Effector memory CD4-positive, alpha-beta T cell (primary cell): ENCODE measurements at places on chromosomes 7 and 10.

- no peak for DNase-seq
Observed at GRCh38 chr10:71683301-71683700, 36.3 kb downstream of the C10orf105 start.

DNA sequence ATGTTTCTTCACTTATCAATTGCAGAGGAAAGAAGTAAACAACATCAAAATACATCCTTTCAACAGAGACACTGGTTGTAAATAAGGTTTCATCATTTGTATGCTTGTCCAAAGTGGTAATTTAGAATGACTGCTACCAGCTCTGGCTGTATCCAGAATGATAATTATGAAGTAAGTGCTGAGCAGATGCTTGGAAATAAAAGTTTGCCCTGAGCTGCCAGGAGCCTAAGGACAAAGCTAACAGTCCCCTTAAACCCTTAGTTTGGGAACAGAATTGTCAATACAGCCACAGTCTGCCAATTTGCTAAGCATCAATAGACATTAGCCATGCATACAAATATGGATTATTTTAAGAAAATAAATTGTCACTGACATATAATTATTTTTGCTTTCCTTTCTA lies 147.0 kb upstream of the SLC13A1 start:
- no peak for DNase-seq

- no peak for DNase-seq
Observed at GRCh38 chr7:2524808-2525657, 5.5 kb downstream of the LFNG start.

GRCh38 chr10:106410331-106410730 lies 754.2 kb downstream of the SORCS1 start:
- DNase-seq = no peak

DNA sequence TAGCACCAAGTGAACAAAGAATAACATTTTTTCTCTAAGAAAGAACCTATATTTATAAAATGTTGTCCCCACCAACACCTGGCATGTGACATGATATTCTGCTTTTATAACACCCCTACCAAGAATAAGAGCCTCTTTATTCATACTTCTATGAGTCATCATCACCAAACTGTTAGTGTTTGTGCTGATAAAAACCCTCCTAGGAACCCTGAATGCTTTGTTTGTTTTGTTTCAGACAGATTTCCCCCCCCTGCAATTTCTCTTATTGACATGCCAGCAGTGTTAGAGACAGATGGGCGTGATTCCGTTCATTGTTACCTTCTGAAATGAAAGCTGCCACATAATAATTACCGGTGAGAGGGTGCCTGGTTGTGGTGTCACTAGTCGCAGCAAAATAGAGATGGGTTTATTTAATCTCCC lies 651.1 kb downstream of the SORCS1 start:
- no peak for DNase-seq

GRCh38 chr7:3915337-3915878 lies 614.4 kb downstream of the SDK1 start:
- no peak for DNase-seq

- DNase-seq = no peak
Observed at GRCh38 chr10:76111986-76112825, 680.8 kb downstream of the LRMDA start.

- DNase-seq = peak; percentile 27
Observed at GRCh38 chr7:107879400-107880035, 11.5 kb upstream of the DLD start.

GRCh38 chr7:72751978-72752377 lies 76.0 kb downstream of the TYW1B start:
- DNase-seq = no peak

GRCh38 chr10:31768467-31768866 lies 160.2 kb downstream of the ARHGAP12 start:
- no peak for DNase-seq

GRCh38 chr7:41881331-41882130 lies 178.6 kb upstream of the INHBA start:
- DNase-seq = peak; percentile 28

GRCh38 chr7:4017081-4017480 lies 665.0 kb upstream of the FOXK1 start:
- no peak for DNase-seq

DNA sequence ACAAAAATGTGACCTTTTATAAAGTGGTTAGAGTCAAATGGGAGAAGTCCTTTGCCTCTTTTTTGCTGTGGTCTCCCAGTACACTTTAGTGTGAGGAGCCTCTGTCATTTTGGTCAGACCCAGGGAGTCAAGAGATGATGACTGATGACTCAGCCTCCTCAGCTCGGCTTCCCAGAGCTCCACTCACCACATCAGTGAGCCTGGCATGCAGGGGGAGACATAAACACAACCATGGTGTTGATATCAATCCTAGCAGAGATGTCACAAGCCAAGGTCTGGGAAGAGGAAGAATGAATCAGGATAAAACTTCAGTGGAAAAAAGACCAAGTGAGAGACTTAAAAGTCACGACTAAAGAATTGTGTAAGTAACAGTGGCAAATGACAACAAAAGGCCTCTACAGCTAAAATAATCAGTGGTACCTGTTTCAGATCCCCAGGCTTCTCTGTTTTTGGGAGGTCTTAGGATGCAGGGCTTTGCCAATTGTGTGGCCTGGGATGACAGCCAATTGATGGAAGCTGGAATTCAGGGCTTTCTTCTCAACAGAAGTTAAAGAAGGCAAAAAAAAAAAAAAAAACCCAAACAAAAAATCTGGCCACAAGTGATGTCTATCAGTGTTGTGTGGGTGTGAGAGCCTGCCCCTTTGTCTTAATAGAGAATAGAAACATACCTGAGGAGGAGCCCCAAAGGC lies 50.2 kb downstream of the TFAM start:
- DNase-seq = no peak

- no peak for DNase-seq
Observed at GRCh38 chr10:21061184-21061583, 164.1 kb upstream of the NEBL start.

- DNase-seq = no peak
Observed at GRCh38 chr10:24853661-24854060, 98.7 kb downstream of the PRTFDC1 start.

- no peak for DNase-seq
Observed at GRCh38 chr10:108014145-108014901, 849.8 kb upstream of the SORCS1 start.

DNA sequence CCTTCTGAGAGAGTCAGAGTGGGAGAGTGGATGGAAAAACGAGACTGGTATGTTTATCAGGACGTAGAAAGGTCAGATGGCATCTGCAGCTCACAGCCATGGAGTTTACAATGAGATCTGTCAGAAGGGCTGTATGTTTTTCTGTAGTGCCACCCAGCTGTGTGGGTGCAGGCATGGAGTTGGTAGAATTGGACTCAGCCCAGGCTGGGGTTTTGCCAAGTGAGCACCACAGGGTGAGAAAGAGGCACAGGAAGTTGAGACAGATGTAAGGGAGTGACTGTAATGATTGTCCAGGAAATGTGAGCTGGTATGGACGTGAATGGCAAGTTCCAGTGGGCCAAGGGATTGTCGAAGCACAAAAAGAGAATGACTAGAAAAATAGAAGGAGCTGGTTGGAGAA lies 9.1 kb upstream of the ZYX start:
- DNase-seq = no peak

DNA sequence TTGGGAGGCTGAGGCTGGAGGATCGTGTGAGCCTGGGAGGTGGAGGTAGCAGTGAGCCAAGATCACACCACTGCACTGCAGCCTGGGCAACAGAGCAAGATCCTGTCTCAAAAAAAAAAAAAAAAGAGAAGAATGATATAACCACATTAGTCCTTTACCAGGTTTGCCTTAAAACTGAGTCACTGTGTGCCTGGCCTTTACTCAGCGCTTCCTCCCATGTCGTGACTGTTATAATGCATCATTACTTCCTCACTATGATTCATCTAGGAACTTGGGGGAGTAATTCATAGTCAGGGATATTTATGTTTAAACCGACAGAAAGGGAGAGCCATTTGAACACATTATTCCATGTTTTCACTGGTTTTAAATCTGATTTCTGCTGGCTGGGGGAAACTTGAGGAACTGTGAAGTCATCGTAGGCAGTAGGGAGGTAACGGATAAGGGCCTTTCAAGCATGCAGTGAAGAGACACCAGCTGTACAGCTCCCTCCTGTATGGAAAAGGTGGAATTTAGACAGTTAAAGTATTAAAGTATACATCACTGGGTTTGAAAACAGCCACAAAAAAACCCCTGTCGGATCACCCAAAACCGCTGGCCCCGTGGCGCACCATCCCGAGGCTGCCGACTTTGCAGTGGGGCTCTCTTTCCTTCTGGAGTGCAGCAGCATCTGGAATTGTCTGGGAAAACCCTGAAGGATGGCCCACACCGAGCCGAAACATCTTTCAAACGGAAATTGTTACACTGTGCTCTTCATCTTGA lies 119.8 kb downstream of the NKX6-2 start:
- no peak for DNase-seq

- DNase-seq = no peak
Observed at GRCh38 chr7:73749931-73750776, 11.6 kb upstream of the ABHD11 start.
